ENCODE measurements at places on chromosomes 2 and 18. TPM values are rescaled to one million over a fixed set of nuclear protein-coding genes. Genes with fewer than 3 reads are reported as not detected.

OSBPL1A gene
- total RNA-seq, result 80.4 TPM

- no peak for DNase-seq
These were observed 29.9 kb downstream of the KLHL29 start for GRCh38 chr2:23414871-23415270.

- no peak for DNase-seq
These were observed 130.6 kb downstream of the RAD51AP2 start for GRCh38 chr2:17387591-17387990.

GRCh38 chr2:208250388-208250787 lies 4.5 kb downstream of the IDH1 start:
- DNase-seq, result peak; percentile 59

- peak; percentile 47 for DNase-seq
These were observed 2.7 kb upstream of the NPC1 start for GRCh38 chr18:23588836-23589560.
